ENCODE measurements at places on chromosomes 12 and 14. TPM values are rescaled to one million over a fixed set of nuclear protein-coding genes. Genes with fewer than 3 reads are reported as not detected.

Gene NAV3
- 5.6 TPM for total RNA-seq

Gene CATSPERB
- total RNA-seq, result 2.0 TPM

Gene TMTC1
- 48.7 TPM for total RNA-seq

Gene OLR1
- 2.8 TPM for total RNA-seq

Gene MIP
- not detected for total RNA-seq

Gene FAR2
- 15.9 TPM for total RNA-seq

Gene TSPAN9
- total RNA-seq, result 31.7 TPM

DNA sequence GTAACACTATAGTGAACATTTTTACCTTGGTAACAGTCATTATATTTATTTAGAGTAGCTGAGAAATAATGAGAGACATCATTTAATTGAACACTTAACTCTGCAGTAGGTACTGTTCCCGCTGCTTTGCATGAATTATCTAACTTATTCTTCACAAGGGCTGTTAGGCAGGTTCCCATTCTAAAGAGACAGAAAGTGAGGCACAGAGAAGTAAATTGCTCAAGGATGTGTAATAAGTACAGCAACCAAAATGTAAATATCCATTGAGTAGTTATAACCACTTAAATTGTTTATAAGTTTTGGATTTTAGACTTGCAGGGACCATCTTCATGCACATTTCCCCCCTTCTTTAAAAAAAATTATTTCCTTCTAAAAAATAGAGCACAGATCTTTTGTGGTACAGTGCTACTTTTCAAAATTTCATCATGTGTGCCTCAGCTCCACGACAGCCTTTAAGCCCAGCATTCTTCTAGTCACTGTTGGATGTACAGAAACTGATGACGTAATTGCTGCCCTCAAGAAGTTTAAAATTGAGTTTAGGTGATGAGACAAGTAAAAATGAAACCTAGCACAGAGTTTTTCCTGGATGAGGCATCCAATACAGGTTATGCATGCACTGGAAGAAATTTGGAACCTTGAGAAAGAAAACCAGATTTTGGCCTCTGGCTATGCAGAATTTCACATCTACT is 6.0 kb upstream of the MANSC4 start:
- no peak for DNase-seq

- DNase-seq, result no peak
These were observed 3.3 kb upstream of the TEX52 start for GRCh38 chr12:2860170-2860569.

GRCh38 chr14:72084935-72085334 is 152.7 kb downstream of the RGS6 start:
- no peak for DNase-seq

GRCh38 chr12:71888521-71888920 is 49.0 kb downstream of the TBC1D15 start:
- DNase-seq, result no peak

- DNase-seq, result peak; percentile 57
These were observed 299.3 kb upstream of the RTL1 start for GRCh38 chr14:101202627-101203404.

- DNase-seq, result no peak
These were observed 22.2 kb downstream of the A2ML1 start for GRCh38 chr12:8844665-8845064.

DNA sequence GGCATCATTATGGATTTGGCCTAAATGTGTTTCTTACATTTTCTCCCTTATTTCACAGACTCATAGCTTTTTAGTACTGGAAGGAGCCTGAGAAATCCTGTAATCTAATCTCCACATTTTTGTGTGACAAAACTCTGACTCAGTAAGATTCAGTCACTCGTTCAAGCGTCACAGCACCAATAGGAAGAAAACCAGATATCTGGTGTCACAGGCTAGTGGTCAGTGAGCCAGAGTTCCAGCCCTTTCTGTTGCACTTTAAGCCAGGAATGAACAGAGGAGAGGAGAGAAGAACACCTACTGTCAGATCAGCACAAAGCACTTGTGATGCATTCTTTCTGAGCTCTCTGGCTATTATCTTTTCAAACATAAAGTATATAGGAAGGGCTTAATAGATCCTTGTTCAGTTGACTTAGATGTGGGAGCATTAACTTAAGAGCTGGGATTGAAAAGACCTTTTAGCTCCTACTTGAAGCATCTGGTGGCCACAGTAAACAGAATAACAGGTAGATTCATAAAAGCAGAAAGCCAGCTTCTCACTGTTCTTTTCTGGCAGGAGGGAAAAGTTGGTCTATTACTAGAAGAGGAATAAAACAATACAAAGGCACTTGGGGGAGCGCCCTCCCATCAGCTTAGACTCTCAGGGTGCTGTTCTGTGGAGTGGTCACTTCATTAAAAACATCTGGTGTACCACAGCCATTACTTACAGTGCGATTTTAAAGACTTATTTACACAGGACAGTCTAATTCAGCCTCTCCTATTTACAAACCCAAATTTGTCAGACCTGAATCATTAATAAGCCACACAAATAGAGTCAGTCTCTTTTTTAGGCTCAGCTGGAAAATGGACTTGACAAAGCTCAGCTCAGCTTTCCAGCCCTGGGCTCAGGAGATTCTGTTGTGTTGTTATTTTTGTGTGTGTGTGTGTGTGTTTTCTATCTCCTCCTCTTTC is 12.2 kb upstream of the NID2 start:
- DNase-seq, result no peak

- no peak for DNase-seq
These were observed 42.0 kb upstream of the GPR68 start for GRCh38 chr14:91286530-91286937.

DNA sequence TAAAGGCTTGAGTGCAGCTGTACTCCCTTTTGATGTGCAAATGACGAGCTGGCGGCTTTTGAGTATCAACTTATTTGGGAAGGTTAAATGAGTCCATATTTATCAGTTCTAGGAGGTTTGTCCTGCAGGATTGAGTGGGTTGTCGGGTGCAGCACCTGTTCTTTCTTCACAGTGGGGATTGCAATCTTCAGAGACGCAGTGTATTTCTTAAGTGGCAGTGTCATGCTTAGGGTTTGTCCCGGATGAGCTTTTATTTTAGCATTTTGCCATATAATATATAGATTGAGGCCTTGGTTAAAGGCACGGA is 1.2 kb downstream of the FUT8 start:
- no peak for DNase-seq

- no peak for DNase-seq
These were observed 151.8 kb upstream of the NPAS3 start for GRCh38 chr14:32786886-32787285.

DNA sequence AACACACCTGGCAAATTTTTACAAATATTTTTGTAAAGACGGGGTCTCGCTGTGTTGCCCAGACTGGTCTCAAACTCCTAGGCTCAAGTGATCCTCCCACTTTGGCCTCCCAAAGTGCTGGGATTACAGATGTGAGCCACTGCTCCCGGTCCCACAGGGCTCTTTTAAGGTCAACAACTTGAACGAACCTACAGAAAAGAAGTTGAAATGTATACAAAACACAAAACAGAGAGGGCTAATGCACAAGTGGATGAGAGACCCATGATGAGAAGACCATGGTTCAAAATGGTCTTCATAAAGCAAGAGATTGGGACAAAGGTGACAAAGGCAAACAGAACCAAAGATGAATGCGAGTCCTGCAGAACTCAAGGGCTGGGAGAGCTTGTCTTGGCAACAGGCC is 91.4 kb downstream of the CALM1 start:
- peak; percentile 10 for DNase-seq

GRCh38 chr14:73965216-73965615 is 15.1 kb downstream of the COQ6 start:
- DNase-seq, result no peak

- DNase-seq, result no peak
These were observed 12.2 kb upstream of the SELPLG start for GRCh38 chr12:108645686-108646599.

DNA sequence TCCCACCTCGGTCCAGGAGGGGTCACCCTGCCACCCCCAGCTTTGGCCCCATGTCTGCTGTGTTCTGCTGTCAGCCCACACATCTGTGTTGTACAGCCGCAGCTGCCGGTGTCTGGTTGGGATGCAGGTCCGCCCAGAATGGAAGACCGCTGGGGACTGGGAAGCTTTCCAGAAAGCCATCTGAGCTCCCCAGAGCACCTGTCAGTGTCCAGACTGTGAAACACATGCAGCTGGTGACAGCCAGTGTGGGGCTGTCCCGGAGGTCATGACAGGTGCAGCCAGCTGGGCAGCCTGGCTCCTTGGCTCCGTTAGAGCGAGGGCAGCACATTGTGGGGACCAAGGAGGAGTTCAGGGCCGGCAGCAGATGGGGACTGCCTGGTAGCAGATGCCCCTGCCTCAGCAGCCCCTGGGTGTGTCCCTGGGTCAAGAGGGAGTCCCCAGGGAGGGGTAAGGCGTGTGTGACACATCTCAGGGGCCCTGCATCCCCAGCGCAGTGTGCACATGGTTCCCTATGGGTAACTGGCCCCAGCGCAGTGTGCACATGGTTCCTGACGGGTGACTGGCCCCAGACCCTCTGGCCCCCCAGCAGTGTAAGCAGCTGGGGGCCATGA is 16.4 kb downstream of the CEP170B start:
- DNase-seq, result no peak

GRCh38 chr12:98646294-98647090 is 1.4 kb downstream of the APAF1 start:
- no peak for DNase-seq

GRCh38 chr14:20578784-20579502 is 8.9 kb downstream of the RNASE11 start:
- DNase-seq, result no peak

DNA sequence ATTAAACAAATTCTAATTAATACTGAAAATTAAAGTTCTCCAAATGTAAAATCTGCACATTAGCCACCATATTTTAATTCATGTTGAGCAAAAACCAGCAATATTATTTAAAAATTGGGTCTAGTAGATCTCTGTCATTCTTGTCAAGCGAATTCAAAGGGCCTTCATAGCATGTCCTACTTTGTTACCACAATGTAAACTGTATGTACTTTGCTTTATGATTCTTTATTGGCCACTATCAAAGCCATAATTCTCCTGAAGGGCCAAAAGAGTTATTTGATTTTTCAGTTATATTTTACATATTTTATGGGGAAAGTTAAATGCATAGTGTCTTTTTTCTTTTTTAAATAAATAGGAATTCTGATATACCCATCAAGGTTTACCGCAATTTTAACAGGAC is 117.9 kb downstream of the RPS6KA5 start:
- no peak for DNase-seq

- DNase-seq, result no peak
These were observed 693.4 kb downstream of the VRK1 start for GRCh38 chr14:97490521-97491070.

DNA sequence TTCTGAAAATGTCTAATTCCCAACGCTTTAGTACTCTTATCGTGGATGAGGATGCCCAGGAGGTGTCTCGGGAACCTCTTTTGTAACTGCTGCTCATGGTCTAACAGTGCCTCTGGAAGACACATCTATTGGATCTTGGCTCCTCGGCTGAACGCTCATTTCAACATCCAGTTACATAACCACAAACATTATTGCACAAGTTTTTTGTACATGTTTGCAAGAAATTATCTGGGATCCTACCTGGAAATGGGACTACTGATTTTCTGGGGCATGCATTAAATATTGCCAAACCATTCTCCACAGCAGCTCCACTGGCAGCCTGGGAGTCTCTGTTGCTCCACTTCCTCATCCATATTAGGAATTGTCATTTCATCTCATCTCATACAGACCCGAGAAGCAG is 117.5 kb upstream of the EVL start:
- DNase-seq, result no peak

DNA sequence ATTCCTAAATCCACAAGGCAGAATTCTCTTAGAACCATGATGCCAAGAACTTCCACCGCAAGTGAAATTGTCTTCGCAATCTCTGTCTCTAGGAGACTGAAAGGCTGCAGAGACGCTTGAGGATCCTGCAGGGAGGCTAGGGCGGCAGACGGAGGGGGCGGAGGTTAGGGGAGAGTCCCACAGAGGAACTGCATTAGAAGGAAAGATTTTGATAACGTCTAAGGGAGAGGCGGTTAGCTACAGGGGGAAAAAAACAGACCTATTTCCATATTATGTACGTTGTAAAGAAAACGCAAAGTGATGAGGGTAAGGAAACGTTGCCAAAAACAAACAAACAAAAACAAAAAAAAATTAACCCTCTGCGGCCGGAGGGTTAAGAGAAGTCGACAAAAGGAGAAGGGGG is 595 bp downstream of the KLHL28 start:
- no peak for DNase-seq

DNA sequence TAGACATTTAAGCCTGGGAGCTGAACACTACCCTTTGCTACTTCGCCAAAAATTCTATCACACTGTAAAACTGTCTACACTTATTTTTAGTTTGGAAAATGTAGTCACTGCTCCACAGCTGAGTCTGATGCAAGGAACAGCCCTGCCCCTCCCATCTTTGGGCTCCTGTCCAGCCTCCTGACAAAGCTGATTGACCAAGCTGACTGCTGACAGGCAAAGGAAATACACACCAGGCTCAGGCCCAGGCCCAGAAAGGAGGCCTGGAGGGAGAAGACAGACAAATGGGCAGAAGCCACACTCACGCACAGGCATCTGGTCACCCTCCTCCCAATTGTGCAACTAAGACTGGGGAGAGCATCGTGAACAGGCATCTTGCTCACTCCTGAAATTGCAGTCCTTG is 55.3 kb downstream of the ISCA2 start:
- no peak for DNase-seq

DNA sequence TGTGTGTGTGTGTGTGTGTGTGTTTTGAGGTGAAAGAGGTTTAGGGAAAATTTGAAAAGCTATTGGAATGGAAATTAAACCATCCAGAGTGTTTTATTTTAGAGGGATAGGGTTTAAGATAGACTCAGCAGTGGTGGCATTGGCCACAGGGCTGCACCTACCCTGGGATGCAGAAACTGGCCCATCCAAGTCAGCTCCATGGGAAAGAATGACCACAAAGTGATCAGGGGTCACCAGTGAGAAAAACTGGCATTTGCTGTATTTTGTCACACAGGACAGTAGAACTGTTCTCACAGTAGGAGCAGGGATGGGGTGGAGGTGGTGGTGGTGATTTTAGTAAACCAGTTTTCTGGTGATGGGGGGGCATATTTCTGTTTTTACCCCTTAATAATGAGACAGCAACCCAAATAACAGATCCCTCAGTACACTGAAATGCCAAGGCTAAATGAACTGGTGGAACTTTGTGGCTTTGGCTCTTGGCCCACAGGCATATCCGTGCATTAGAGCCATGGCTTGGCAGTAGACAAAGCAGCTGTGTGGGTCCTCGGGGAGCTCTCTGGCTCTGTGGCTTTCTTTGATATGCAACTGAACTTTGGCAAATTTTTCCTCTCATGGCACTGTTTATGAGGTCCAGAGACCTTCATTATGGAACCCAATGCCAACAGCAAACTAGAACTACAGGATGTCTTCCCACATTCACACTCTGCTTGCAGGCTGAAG is 348.3 kb downstream of the ZFP36L1 start:
- DNase-seq, result no peak

DNA sequence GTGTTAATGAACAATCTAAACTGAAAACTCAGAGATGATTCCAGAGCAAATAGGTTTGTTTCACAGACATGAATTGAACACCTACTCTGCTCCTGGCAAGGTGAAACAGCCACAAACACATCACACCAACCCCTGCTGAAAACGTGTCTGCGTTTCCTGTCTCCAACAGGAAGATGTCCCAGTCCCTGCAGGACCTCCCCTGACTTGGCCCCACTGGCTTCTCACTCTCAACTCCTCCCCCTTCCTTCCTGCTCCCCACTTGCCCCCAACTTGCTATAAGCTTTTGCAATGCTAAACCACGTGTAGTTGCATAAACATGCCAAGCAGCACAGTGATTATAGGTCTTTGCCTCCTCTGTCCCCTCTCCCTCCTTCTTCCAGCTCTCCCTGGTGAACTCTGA is 567.6 kb downstream of the BCL11B start:
- no peak for DNase-seq

All from type B pancreatic cell (in vitro differentiated cells).